Umbilical cord (tissue), 2 donors: ENCODE measurements at places on chromosomes 2 and 18. TPM values are rescaled to one million over a fixed set of nuclear protein-coding genes. Genes with fewer than 3 reads are reported as not detected.
A peak's percentile ranks its signal among the peaks of the same experiment; 100 is the strongest.

PROM2 gene
- 2.4 TPM for total RNA-seq

APLF gene
- total RNA-seq: 13.5 TPM

- no peak for DNase-seq
Measured at GRCh38 chr18:6132751-6133368, 237.5 kb upstream of the TMEM200C start.

GRCh38 chr2:119567292-119567691, 23.0 kb downstream of the CFAP221 start:
- no peak for DNase-seq

DNA sequence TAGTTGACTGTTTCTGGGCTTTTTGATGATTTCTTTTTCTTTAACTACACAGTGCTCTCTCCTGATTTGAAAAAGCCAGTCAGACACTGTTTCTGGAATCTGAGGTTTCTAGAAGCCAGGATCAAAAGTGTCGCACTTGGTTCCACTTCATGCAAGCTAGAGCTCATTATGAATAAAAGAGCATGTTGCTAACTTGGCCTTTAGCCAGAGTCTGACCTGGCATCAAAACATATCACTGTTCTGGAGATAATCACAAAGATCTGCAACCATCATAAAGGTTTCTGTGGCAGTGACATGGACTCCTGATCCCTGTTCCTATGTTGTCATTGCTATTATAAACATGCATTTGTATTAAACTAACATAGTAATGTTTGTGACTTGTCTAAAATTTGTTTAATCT, 76.1 kb upstream of the MAPRE2 start:
- DNase-seq: no peak

DNA sequence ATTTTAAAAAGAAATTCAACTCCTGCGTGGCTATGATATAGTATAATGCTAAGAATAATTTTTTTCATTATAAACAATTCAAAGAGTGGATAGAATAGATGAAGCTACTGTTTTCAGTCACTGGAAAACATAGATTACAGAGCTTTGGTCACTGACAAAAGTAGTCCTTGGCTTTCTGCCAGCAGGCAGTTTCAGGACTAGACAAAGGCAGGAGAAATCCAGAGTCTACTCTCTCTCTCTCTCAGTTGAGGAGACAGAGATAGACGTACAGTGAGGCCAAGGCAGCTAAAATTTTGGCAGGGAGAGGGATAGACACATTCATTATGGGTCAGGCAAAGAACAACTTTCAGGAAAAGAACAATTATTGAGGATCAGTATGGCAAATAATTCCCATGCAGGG, 491.4 kb upstream of the CRIM1 start:
- DNase-seq: peak; percentile 4

RESP18 gene
- not detected for total RNA-seq

- peak; percentile 68 for DNase-seq
Measured at GRCh38 chr2:64329848-64330247, 124.1 kb upstream of the LGALSL start.

- DNase-seq: no peak
Measured at GRCh38 chr18:48920408-48921038, 30.2 kb downstream of the SMAD7 start.

- DNase-seq: no peak
Measured at GRCh38 chr18:44668270-44668975, 12.3 kb upstream of the SETBP1 start.

SPATA3 gene
- not detected for total RNA-seq

DNA sequence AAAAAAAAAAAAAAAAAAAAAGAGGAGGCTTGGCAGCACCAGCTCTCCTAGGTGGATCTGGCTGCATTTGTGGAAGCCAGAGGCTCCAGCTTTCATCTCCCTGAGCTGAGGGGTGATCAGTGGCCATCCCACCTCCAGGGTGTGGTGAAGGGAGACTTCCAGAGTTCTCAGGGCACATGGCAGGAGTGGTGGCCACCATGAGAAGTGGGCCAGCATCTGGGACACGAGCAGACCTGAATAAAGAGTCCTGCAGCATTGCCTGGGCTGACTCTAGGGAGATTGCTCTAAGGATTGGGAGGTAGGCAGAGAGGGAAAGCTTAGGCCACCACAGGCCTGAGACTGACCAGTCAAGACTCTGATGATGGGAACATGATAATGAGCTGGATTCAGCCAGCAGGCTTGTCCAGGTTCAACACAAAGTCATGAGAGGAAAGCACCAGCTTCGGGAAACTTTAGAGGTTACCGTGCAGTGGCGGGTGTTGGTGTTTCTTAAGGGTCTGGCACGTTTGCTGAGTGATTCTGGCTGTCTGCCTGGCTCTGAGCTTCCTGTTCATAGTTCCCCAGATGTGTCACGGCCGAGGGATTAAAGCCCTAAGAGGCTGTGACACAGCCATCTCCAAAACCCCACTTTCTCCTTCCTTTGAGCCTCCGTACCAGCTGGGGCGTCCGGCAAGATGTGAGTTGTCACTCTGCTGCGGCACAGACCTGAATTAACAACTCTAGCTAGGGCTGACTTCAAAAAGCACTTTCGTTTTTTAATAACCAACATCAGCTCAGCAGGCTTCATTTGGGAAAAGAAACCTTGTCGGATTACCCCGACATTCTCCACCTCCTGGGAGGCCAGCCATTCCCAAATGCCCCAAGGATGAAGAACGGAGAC, 38.3 kb upstream of the IL1R1 start:
- peak; percentile 77 for DNase-seq

DNA sequence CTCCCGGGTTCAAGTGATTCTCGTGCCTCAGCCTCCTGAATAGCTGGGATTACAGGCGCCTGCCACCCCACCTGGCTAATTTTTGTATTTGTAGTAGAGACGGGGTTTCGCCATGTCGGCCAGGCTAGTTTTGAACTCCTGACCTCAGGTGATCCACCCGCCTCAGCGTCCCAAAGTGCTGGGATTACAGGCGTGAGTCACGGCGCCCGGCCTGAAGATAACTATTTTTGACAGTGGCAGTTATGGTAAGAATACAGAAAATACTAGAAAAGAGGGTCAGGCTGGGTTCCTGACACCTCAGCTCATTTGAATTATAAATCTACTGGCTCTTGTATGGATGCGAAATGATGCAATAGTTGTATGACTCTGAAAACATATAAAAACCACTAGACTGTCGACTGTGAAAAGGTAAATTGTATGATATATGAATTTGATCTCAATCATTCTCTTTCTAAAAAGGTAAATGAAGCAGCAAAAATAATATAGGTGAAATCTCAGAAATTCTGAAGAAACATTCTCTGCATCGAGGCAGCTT, 11.1 kb upstream of the DGKD start:
- no peak for DNase-seq

STAT4 gene
- total RNA-seq: 3.9 TPM

CFAP221 gene
- 20.7 TPM for total RNA-seq

AAK1 gene
- total RNA-seq: 30.8 TPM

PECR gene
- total RNA-seq: 1.7 TPM

- DNase-seq: no peak
Measured at GRCh38 chr2:48250943-48251342, 279.0 kb upstream of the STON1 start.

GRCh38 chr18:77207540-77207939, 42.1 kb upstream of the GALR1 start:
- peak; percentile 61 for DNase-seq

DNA sequence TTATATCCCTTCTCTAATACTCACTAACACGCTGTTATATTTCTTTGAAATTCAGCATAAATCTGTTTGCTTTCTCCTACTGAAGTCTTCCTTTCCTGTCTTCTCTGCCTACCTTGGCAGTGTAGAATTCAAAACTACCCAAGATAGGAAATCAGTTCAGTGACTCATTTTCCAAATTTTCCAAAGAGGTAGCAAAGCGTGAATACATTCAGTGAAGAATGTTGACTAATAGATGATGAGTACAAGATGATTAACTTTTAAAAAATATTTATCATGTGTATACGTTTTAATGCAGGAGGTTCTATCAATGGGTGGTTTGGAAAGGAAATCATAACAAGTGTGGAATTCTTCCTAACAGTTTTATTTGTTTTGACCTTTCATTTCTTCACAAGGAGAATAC, 201.9 kb upstream of the SLC8A1 start:
- no peak for DNase-seq

- DNase-seq: peak; percentile 72
Measured at GRCh38 chr18:44594799-44595467, 85.8 kb upstream of the SETBP1 start.

DNA sequence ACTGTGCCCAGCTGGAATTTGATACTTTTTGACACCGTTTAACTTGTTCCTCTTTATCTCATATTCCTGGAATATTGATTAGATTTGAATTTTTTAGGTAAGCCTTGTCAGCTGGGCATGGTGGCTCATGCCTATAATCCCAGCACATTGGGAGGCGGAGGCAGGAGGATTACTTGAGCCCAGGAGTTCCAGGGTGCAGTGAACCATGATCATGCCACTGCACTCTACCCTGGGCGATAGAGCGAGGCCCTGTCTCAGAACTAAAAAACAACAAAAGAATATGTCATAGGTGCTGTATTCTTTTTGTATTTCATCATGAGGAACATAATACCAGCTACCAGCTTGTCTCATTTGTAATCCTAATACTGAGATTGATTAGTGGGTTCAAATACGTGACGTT, 90.3 kb downstream of the ZNF532 start:
- no peak for DNase-seq

- no peak for DNase-seq
Measured at GRCh38 chr2:56357655-56358295, 174.0 kb downstream of the CCDC85A start.

GRCh38 chr2:155830351-155830750, 502.2 kb downstream of the NR4A2 start:
- DNase-seq: no peak

- DNase-seq: no peak
Measured at GRCh38 chr18:56086786-56087185, 498.8 kb upstream of the TCF4 start.

- no peak for DNase-seq
Measured at GRCh38 chr2:23100406-23100805, 284.6 kb upstream of the KLHL29 start.

GRCh38 chr2:157788201-157788600, 87.9 kb downstream of the ACVR1 start:
- DNase-seq: no peak

DNA sequence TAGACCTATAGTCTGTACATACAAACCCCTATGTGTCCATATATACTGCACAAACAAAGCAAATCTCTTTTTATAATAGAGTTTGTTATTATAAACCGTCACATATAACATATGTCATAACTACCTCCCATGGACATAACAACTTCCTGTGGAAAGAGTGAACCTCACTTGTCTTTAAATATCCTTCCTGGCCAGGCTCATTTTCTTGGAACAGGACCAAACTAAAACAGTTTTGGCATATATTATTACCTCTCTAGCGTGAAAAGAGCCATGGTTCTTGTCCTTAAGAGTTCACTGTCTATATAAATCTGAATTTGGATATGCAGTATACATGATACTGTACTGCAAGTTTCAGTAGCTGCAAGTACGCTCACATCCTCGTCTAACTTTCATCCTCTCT, 28.3 kb upstream of the DNAJC27 start:
- no peak for DNase-seq

DNA sequence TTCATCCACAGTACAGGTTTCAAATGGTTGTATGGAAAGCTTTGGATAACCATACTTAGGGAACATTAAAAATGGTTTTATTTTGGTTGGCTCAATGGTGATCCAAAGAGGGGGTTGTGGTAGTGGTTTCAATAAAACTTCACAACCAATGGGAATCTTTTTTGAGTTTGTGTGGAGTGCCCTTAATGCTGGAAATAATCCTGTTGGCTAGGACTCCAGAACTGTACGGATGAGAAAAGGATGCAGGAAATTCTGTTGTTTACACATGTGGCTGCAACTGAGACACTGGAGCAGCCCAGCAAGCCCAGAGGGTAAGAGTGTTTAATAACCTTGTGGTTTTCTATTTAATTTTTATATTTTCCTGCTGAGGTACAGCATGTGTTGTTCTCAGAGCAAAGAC, at the start of gene CCDC102B:
Gene CCDC102B (plus strand): TSS at position 210 of the 400 bp plus-strand sequence. CDS start 38,684 bp downstream, outside the sequence.
- peak; percentile 40 for DNase-seq

GRCh38 chr2:208807756-208808155, 401.2 kb downstream of the PTH2R start:
- no peak for DNase-seq

DNA sequence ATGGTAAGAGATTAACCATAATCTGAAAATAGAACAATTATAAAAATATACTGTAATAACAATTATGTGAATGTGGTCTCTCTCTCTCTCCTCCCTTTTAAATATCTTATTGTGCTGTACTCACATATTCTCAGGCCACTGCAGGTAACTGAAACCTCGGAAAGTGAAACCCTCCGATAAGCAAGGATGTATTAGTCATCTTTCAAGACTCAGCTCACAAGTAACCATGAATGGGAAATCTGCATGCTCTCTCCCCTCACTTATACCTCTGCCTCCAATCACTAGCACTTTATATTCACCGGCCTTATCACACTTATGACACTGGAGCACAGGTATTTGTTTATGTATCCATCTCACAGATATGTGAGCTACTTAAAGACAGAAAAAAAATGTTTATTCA, 139.7 kb downstream of the LRP2 start:
- DNase-seq: no peak

ATP8B1 gene
- total RNA-seq: 29.6 TPM

DNA sequence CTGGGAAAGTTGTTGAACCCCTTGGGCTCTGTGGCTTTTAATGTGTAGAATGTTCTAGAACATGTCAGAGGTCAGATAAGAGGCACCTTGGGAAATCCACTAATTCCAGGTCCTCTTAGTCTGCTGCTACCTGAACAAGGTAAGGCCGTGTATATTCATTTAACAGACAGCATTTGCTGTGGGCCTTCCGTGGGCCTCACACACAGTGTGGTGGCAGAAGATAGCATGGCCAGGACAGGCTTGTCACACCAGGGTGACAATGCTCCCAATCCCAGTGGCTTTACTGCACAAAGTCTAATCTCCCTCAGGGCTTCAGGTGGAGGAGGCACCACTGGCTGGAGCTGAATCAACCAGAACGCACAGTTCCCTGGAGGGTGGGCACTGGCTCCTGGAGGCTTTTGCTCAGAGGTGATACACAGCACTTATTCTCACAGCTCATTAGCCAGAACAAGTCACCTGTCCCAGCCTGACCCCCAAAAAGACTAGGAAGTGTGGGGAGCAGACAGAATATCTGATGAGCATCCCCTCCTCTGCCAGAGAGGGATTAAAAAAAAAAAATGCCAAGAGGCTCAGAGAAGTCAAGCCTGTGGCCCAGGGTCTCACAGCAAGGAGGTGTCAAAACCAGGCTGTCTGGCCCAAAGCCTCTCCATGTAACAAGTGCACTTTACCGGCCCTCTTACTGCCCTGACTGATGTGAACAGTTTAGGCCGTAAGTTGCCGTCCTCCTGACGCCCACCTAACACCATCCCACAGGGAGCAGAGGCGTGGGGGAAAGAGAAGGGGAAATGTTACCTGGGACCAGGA, 216.9 kb upstream of the RAB6C start:
- DNase-seq: no peak

VIL1 gene
- total RNA-seq: 2.4 TPM

- no peak for DNase-seq
Measured at GRCh38 chr2:233817995-233818638, 36.2 kb downstream of the HJURP start.
